Activated CD4-positive, alpha-beta T cell treated with anti-CD3 and anti-CD28 coated beads, Interleukin-2, Interleukin-4, amounts not matched to agents 100 ng/mL and 50 ng/mL, durations not matched to agents 16 hours and 8 hours (primary cell): ENCODE measurements at places on chromosomes 12 and 14.

DNA sequence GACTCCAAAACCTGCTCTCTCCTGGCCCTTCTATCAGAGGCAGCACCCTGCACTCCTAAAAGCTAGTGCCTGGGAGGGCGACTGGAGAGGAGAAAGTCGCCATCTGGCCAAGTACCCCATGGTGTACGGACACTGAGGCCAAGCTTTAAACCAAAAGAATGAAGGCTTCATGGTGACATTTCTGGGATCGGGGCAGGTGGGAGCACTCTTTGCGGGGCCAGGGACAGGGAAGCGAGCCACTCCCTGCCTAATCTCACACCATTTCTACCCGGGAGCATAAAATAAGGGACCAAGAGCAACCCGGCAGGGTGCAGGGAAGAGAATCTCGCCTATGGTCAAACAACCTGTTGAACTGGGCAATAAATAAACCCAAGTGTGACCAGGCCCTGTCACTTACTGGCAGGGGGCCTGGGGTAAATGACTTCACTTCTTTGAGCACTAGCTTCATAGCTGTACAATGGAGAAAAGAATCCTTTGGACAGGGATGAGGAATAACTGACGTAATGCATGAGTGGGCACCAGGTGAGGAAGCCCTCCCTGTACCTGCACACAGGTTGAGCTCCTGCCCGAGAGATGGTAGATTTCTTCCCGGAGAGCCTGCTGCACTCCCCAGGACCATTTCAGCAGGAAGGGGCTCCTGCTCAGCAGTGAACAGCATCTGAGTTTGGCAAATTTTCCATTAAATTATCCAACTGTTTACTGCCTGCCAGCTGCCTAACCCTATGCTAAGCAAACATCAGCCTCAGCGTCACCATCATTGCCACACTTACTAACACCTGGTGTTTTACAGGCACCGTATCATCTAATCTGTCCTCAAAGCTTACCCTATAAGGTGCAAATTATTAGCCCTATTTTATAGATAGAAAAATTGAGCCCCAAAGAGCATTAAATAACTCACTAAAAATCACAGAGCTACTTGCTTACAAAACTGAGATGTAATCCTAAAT, 2.0 kb downstream of the SERPINA1 start:
- DNase-seq, result no peak

GRCh38 chr12:77609016-77609415, 221.7 kb upstream of the NAV3 start:
- no peak for DNase-seq

DNA sequence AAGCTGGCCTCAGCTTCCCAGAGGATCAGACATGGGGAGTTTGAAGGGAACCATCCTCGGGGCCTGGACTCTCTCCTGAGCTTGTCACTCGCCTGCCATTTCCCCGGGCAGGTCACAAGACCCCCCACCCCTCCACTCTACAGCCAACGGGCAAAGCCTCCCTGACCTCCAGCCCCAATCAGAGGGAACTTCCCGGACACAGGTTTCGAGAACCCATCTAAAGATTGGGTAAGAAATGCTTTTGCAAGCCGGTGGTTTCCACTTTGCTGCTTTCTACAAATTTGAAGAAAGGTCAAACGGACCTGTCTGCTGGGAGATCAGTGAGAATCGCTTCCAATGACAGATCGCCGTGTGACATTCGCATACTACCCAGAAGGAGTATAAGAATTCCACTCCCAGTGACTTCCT, 89.6 kb downstream of the SCARB1 start:
- peak; percentile 73 for DNase-seq

DNA sequence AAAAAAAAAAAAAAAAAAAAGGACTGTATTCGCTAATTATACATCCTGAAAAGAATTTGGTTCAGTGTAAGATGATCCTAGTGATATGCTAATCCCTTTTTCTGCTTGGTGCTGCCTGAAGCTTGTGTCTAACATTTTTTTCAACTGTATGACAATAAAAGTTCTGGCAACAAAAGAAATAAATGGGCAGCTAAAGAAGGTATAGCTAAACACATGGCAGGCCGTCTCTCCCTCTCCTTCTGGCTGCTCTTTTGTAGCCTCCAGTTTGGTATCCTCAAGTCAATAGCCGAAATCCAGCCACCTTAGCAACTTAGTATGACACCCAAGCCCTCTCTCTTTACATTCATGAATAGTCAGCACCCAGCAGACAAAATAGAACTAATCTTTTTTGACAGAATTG, 198.3 kb upstream of the OTX2 start:
- no peak for DNase-seq

- DNase-seq, result no peak
Measured at GRCh38 chr14:53824061-53824460, 132.6 kb downstream of the BMP4 start.

GRCh38 chr12:79949098-79949497, 14.2 kb upstream of the PPP1R12A start:
- no peak for DNase-seq

DNA sequence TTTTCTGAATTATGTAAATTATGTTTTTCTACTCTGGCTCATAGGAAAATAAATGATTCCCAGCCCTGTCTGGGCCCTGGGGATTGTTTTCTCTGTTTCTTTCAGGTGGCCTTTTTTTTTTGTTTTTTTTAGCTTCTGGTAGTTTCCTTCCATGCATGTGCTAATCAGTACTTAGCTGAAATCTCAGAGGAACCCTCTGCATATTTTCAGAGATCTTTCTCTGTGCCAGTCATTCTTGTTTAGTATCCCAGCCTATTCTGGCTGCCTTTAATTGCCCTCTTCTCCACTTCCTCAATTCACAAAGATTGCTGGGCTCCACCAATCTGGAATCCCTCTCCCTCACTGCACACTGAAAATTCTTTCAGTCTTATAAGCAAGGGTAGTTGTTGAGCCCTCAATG, 46.9 kb downstream of the CNOT2 start:
- DNase-seq, result no peak

GRCh38 chr12:25388183-25388582, 137.5 kb upstream of the KRAS start:
- peak; percentile 94 for DNase-seq

- no peak for DNase-seq
Measured at GRCh38 chr14:91891721-91892220, 24.4 kb upstream of the TC2N start.

GRCh38 chr12:10936506-10936905, 2.6 kb downstream of the TAS2R14 start:
- DNase-seq, result no peak

DNA sequence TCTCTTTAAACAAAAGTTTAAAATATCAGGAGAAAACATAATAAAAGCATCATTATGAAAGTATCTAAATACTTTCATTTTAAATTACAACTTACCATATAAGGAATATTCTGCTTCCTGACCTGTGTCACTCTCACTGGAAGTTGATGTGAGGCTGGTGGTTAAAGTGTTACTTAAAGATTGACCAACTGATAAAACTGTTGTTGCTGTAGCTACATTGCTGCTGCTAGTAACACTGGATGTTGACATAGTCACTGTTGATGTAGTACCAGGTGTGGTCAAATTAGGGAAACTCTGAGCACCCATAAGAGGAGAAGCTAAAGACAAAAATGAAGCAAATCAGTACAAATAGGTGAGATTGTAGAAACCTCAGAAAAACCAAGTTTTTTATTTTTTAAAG, 79.9 kb downstream of the HECTD1 start:
- peak; percentile 87 for DNase-seq

- no peak for DNase-seq
Measured at GRCh38 chr14:70683983-70684382, 42.3 kb downstream of the TTC9 start.

DNA sequence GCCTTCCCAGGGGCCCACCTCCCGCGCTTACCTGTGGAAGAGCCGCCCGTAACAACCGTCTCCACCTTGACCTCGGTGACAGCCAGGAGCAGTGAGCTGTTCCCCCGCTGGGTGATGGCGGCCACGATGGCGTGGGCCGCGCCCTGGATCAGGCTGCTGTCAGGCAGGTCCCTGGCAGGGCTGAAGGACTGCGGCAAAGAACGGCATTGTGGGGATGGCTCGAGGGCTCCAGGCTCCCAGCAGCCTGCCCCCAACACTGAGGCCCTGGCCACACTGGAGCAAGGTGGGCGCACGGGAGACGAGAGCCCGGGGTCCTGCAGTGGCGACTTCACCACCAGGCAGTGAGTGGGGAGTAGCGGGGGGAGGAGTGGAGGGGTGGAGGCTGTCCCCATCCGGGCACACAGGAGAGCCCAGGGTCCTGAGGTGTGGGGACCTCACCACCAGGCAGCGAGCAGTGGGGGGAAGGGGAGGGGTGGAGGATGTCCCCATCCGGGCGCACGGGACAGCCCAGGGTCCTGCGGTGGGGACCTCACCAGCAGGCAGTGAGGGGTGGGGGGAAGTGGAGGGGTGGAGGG, 25.0 kb downstream of the JAG2 start:
- DNase-seq, result no peak

DNA sequence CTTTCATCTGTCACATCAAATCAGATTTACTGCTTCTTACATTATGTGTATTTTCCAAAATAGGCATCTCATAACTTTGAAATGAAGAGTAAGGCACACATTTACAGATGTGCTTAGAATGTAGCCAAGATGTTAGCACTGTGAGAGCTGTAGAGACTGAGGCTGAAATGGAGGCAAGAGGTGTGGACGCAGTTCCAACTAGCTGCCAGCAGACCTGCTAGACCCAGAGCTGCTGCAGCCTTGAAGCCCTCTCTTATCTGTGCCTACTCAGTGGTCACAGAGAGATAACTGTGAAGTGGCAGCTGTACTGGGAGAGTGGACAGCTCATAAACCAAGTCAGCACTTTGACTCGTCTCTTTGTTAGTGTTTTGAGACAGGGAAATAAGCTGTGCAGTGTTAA, 470.9 kb downstream of the CCER1 start:
- DNase-seq, result no peak

DNA sequence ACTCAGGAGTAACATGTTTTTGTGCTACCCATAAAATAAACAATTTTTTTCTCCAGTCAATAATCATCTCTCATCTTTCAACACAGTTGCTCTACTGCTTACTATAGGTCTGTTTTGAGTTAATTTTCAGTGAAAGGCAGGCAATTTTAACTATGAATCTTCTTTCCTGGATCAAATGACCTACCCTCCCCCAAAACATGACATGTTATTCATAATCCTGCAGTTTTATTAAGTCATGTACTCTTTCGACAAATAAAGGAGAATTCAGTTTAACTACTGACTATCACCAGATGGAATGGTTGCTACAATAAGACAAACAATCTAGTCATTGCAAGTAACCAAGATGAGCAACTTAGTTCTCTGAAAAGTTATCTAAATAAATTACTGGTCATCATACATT, 106.0 kb upstream of the FAR2 start:
- no peak for DNase-seq
